ENCODE measurements at places on chromosomes 4 and X. TPM values are rescaled to one million over a fixed set of nuclear protein-coding genes. Genes with fewer than 3 reads are reported as not detected.
A peak's percentile ranks its signal among the peaks of the same experiment; 100 is the strongest.

- no peak for DNase-seq
Measured at GRCh38 chr4:185830263-185830994, 18.4 kb upstream of the SORBS2 start.

DNA sequence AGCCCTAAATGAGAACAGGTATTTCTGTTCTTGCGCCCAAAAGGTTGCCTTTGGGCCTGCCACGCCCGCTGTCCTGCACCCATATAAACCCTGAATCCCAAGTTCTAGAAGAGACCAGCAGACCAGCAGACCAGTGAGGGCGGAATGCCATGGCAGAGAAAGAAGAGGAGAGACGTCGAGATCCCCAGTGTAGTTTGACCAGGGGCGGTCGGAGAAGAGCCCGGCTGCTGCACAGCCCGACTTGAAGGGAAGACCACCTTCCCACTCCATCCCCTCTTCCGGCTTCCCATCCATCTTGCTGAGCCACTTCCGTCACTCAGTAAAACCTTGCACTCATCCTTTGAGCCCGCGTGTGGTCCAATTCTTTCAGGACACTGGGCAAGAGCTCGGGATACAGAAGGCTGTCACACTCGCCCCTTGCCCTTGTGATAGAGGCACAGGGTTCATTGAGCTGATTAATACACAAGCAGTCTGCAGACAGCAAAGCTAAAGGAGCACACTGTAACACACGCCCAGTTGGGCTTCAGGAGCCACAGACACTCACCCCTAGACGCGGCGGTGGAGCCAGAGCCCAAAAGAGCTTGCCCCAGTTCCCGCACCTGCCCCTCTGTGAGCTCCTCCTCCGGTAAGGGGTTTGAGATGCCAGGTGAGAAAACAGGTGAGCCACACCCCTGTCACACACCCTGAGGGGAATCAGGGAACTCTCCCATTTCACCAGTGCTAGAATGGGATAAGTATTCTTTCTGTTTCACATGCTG is 230.8 kb downstream of the PCDH10 start:
- DNase-seq = no peak

DNA sequence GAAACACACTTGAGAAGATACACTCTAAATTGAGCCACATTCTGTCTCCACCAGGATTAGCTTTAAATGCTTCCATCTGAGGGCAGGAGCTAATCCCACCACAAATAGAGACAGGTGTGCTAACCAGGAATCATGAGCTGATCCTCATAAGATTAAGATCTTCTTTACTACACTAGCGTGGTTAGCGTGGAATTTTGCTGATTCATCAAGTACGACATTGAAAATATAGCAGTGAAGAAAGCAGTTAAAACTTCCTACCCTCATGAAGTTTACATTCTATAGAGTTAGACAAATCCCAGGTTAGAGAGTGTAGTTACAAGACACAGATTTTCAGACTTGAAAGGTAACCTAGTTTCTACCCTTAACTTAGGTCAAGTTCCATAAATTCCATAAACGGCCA is 5.3 kb upstream of the APELA start:
- DNase-seq = no peak

DNA sequence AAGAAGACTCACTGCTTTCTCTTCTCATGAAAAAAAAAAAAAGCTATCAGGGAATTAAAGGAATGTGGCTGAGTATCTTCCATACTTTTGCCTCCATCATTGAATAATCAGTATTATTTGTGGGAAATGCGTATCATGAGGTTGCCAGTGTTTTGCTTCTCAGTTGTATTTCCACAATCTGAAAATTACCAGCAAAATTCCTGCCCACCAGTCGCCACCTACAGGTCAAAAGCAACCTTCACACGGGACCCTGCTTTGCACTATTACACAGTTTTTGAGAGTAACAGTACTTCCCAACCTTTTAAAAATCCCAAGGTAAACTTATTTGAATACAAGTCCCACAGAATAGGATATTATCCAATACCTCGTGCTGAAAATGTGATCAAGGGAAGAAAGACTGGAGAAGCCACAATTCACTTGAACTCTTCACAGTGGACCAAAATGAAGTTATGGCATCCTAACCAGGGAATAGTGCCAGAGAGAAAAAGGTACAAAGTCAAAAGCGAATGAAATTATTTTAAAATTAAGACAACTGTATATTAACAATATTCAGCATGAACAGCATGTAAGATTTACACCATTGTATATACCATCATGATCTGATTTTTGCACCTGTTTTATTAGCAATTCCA is 30.4 kb downstream of the PGRMC1 start:
- DNase-seq = no peak

DNA sequence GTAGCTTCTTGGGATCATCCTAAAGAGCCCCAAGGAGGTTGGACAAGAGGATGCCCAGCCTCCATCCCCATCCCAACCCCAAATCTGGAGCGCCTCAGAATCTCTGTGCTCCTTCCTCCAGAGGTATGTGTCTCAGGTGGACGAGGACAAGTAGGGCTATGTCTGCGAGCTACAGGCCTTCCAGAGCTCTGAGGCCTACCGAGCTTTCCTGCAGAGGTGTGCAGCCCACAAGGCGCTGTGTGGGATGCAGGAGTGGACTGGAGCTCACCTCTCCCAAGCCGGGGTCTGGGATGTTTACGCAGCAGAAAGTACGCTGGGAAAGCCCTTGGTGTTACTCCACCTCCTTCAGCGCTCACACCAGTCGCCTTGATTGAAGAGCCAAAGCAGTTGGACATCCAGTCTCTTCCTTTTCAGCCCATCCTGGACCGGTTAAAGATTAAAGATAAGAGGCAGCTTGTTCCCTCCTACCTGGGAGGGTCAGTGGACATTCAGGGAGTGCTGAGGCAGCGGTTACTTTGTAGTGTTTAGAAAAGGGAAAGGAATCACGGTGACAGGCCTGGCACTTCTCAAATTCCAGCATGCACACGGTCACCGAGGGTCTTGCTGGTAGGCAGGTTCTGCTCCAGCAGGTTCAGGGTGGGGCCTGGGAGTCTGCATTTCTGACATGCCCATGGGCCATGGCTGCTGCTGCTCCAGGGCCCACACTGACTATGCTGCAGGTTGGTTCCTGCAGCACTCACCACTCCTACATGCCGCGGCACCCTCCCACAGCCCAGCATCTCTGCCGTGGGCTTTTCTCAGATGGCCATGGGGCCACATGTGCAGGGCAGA is 29.5 kb upstream of the JAKMIP1 start:
- no peak for DNase-seq

DNA sequence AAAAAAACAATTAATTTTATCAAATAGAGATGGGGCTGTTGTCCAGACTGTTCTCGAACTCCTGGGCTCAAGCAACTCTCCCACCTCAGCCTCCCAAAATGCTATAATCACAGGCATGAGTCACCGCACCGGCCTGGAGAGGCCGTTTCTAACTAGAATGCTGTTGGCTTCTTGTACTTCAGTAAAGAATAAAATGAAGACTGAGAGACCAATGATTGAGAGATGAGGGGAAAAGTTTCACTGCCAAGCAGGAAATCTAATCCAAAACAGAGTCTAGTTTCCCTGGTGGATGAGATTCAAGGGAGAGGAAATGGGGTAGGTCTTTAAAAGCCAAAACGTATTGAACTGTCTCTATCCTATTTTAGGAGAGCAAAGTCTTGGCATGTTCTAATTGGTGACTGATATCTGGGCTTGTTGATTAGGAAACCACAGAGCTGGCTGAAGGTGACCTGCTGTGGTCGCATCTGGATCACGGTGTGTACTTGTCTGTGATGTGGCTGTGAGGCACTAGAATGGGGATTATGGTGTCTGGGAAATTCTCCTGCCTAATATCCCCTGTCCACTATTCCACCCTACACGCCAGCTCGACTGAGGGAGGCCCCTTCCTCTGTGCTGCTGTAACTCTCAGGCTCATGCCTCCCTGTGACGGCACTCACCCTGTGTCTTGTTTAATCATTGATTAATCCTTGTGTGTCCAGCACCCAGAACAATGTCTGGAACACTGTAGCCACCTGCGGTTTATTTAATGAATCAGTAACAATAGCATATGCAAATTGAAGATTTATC is 15.0 kb upstream of the TRIM2 start:
- no peak for DNase-seq

DNA sequence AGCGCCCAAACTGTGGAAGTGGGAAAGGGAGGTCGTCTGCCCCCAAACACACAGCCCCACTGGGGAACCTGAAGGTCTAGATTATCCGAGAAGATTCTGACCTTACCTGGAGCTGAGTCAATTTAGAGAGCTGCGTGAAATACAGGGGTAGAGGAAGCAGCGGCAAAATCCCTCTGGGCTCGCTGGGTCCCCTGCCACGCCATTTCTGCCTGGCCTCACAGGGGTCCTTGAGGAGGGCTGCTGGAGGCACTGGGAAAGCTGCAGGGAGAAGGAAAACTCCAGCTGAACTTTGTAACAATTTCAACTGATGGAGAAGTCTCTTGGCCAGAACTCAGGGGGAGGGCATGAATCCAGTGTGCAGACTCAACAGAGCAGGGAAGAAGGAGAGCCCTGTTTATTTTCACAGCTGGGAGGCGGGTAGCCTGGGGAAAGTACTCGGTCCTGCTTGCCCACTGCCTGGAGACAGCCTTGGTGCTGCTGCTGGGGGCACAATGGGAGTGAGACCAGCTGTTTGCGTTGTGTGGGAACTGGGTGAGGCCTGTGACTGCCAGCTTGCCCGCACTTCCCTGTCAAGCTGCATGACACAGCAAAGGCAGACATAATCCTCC is 93.2 kb upstream of the MAPK10 start:
- no peak for DNase-seq

GRCh38 chr4:121219227-121219626 is 55.1 kb upstream of the TNIP3 start:
- no peak for DNase-seq

DNA sequence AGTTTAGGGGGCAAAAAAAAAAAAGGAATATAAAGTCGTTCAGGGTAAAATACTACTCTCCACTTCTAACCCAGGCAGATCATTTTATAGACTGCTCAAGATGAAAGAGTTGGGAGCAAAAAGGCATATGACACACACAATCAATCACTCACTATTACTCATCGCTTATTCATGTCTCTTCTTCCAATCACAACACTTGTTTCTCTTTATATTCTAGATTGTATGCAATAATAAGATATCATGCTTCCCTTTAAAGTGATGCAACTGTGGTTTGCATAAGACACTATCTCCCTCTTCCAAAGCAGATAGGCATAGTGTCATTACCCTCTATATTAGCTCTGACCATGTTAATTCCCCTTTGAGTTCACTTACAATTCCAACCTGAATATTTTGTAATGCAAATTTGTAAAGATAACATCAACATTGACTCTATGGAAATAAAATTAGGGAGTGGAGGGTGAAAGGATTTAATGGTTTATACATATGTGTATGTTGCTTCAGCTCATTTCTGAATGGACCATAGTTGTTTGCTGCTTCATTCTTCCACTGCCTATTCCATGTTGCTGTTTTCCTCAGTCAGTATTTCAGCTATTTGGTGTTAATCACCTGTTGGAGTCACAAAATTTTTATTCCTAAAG is 154.9 kb upstream of the EPHA5 start:
- no peak for DNase-seq

DNA sequence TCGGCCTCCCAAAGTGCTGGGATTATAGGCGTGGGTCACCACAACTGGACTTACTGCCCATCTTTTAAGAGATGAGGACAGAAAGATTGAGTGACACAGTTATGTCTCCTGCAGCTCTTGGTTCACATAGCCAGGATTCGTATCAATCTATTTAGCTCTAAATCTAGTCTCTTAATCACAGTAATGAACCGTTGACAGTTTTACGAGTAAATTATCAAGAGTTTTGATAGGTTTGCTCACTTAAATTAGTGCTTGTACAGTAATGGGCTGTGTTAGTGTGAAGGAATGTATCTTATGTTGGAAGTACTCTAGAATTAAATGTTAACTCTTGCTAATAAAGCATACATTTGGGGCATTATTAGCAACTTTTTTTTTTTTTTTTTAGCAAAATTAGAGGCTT is 105.7 kb downstream of the PTTG2 start:
- no peak for DNase-seq

GRCh38 chrX:39174772-39175417 is 373.6 kb downstream of the MID1IP1 start:
- DNase-seq = peak; percentile 45

- DNase-seq = no peak
Measured at GRCh38 chr4:145019346-145019745, 78.7 kb downstream of the ANAPC10 start.

DNA sequence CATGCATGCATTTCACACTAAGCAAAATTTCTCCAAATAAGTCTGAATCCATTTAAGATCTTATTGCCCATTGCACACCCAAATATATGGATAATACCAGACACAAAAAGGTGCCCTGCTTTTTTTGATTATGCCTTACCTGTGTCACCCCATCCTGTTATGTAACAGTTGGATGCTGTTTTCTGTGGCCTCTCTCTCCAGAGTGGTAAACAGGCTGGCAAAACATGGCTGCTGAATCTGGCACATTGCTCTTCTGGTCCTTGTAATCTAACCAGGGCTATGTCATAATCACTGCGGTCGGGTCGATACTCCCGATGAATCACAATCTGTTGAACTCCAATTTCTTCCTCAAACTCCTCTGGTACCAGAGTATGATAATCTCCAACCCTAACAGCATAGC is 70.1 kb downstream of the PRSS12 start:
- peak; percentile 77 for DNase-seq

- DNase-seq = no peak
Measured at GRCh38 chr4:174420316-174420715, 102.0 kb downstream of the HPGD start.

GRCh38 chr4:175971388-175972179 is 94.1 kb upstream of the WDR17 start:
- no peak for DNase-seq

- no peak for DNase-seq
Measured at GRCh38 chr4:1300466-1301455, 11.1 kb downstream of the MAEA start.

GRCh38 chr4:3511187-3511586 is 21.0 kb downstream of the LRPAP1 start:
- DNase-seq = no peak

DNA sequence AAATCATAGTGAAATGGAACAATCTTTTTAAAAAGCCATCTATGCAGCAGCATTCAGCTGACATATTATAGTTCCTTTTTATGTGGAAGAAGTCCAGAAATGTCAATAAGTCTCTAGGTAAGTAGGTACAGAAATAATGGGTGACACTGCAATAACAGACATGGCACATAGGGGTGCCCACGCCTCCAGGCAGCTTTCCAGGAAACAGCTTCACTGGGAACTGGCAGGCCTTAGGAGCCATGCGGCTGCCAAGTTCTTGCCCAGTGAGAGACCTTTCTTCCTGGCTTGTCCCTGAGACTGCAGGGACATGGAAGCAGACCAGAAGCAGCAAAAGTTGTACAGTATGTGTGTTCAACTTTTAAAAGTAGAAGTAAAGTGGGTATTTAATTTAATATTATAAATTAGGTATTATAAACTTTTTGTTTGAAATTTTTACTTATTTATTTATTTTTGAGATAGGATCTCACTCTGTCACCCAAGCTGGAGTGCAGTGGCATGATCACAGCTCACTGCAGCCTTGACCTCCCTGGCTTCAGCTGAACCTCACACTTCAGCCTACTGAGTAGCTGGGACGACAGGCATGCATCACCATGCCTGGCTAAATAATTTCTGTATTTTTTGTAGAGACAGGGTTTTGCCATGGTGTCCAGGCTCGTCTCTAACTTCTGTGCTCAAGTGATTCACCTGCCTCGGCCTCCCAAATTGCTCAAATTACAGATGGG is 12.1 kb upstream of the ETNPPL start:
- DNase-seq = peak; percentile 78

GRCh38 chrX:41145920-41146608 is 60.8 kb downstream of the USP9X start:
- DNase-seq = no peak

Gene GRIPAP1
- 22.9 TPM for total RNA-seq

Gene NDNF
- 0.73 TPM for total RNA-seq

Gene VSIG4
- 50.2 TPM for total RNA-seq

Gene APELA
- not detected for total RNA-seq

Gene TENM3
- 3.0 TPM for total RNA-seq

Gene RENBP
- total RNA-seq = 4.0 TPM

Gene ADH1B
- 633 TPM for total RNA-seq
